ENCODE measurements at places on chromosomes 2 and 18.

DNA sequence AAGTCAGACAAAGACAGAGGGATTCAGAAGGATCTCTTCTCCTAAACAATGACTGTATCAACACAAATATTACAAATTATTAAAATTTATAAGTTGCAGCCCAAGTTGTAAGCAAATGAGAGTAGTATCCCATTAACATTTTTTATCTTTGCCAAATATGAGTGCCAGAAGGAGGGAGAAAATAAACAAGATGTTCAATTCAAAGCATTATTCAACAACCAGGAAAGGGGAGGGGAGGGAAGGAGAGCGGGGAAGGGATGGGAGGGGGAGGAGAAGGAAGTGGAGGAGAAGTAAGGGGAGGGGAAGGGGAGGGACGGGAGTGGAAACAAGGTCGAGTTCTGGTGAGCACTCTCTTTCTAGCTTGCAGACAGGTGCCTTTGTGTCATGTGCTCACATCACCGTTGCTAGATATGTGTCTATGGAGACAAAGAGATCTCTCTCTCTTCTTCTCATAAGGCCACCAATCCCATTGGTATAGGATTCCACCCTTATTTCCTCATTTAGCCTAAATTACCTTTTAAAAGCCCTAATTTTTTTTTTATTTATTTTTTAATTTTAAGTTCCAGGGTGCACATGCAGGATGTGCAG is 679.6 kb upstream of the CHAC2 start:
- DNase-seq, result no peak

DNA sequence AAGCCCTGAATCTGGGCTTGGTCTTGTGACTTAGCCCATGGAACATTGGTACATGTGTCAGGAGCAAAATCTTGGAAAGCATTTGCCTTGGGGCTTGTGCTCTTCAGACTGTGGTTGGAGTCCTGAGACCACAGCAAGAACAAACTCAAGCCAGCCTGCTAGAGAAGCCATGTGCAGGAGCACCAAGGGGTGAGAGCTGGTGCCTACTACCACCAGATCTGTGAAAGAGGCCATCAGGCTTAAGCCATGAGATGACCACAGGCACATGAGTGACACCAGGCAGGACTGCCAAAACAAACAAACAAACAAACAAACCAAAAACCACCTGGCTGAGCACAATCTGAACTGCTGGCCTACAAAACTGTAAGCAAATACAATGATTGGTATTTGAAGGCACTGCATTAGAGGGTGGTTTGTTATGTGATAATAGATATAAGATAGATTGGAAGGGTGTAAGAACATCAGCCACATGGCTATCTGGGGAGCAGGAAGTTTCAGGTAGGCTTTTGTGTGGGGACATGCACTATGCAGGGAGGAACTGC is 9.0 kb upstream of the TWIST2 start:
- no peak for DNase-seq

DNA sequence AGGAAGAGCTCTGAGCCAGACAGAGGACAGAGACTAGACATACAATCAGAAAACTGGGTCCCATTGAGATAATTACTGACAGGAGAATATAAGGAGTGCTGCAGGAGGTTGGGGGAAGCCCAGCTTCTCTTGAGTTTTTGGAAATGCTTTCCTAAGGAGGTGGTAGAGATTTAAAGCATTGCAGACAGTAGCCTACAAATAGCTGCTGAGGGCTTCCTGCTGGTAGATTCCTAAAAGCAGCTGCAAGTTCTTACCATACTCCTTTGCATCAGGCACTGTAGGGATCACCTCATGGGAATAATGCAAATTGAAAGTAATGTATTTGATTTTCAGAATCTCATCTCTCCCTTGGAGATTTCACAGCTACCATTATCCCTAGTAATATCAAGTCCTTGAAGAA is 902.6 kb upstream of the GCFC2 start:
- DNase-seq, result no peak

GRCh38 chr18:35661483-35662146 is 80.1 kb downstream of the GALNT1 start:
- no peak for DNase-seq

DNA sequence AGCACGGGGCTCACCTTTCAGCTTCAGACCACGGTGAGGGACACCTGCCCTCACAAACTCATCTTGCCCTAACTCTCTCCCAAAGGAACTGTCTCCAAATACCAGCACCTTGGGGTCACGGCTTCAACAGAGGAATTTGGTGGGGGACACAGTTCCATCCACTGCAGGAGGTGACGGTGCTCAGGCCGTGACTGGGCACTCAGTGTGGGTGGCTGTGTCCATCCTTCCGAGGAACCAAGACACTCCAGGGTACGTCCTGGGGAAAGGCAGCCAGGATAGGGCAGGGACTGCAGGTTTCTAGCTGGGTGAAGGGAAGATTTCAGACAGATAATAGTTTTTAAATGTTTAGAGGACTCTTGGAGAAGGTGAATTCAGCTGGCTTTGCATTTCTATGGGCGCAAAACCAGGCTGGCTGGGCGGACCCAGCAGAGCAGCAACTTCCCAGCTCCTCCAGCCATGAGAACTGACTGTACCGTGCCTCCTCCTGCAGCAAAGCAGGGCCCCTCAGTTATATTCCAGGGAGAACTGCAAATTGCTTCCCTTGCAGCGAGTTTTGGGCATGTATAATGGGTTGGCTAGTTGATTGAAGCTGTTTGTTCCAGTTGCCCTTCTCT is 23.9 kb upstream of the ALLC start:
- no peak for DNase-seq

- DNase-seq, result peak; percentile 59
Observed at GRCh38 chr18:9647496-9648323, 33.4 kb upstream of the PPP4R1 start.

DNA sequence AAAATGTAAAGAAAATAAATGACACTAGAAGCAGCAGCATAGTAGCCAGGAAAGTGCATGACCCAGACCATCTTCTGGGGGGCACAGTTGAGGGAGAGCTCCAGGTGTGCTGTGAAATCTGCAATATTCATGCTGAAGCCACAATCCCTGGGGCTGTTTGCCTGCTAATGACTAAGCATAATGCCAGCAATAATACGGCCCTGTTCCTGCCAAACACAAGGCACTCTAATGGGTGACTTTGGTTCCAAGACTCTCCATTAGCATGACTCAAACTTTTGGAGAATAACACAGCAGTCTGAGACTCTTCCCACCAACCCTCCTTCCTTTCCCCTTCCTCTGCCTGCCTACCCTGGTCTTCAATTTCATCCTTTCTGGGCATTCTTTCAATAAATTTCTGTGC is 77.9 kb upstream of the DOCK10 start:
- DNase-seq, result no peak

DNA sequence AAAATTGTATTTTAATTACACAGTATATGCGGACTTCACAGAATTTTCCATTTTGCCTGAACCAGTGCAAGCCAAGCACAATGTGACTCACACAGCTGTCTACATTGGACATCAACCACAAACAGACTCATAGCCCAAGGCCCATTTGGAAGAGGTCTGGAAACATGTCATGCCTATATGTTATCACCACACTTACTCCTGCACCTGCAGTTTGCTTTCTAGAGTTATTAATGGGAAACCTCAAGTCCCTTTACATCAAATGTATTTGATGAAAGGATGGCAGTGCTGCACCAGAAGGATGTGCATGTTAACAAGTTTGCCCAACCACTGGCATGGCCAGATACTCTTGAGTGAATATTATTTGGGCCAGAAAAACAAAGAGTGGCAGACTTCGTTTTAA is 548.9 kb upstream of the CDH2 start:
- no peak for DNase-seq

- no peak for DNase-seq
Observed at GRCh38 chr18:75828379-75828778, 400.9 kb upstream of the SMIM21 start.

GRCh38 chr2:217398101-217398500 is 538.2 kb upstream of the TNP1 start:
- no peak for DNase-seq

GRCh38 chr18:71808616-71809015 is 735.5 kb downstream of the CBLN2 start:
- no peak for DNase-seq

GRCh38 chr2:230874456-230874855 is 9.7 kb downstream of the ITM2C start:
- DNase-seq, result no peak

GRCh38 chr2:143429932-143430679 is 300.9 kb downstream of the ARHGAP15 start:
- peak; percentile 65 for DNase-seq

GRCh38 chr2:106638580-106638979 is 151.4 kb downstream of the CD8B2 start:
- no peak for DNase-seq

DNA sequence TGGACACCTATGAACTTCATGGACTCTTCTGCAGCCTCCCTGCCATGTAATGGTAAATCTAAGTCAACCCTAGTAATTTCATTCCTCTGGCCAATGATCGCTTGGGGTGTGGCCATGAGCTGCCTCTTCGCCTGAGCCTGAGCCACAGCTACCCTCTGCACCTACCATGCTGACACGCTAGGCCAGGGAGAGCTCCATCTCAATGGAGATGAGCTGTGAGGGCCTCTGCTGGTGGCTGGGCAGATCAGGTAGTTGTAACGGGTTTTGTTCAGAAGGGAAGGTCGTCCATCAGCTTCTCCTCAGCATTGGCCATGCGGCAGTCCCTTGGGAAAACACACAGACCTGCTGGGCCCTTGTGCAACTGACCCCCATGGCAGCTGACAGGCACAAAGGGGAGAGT is 24.4 kb downstream of the MPHOSPH10 start:
- DNase-seq, result peak; percentile 20

GRCh38 chr2:196504788-196505187 is 134.7 kb upstream of the CCDC150 start:
- DNase-seq, result no peak

DNA sequence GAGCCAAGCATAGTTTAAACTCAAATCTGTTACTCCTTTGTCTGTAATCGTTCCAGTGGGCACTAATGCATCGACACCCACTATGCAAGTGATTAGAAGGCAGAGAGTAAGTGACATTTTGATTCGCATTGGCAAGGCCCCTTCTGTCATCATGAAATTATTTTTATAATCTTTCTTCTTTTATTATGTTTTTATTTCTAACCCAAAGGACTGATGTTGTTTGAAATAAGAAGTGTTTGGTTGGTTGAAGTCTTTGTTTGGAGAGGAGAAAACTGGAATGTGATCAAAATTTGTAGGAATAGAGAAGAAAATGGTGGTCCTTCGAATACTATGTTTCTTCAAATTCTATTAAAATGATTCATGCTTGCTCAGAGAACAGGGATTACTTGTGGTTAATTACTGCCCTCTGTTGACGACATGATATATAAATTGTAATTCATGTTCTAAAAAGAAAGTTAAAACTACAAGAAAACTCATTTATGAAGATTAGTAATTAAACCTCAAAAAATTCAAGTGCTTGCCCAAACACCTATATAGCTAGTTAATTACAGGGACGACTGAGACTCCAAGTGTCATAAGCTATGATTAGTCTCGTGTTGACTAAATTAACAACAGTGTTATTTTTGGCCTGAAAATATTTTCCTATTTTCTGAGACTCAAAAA is 26.4 kb upstream of the TFPI start:
- DNase-seq, result peak; percentile 92

DNA sequence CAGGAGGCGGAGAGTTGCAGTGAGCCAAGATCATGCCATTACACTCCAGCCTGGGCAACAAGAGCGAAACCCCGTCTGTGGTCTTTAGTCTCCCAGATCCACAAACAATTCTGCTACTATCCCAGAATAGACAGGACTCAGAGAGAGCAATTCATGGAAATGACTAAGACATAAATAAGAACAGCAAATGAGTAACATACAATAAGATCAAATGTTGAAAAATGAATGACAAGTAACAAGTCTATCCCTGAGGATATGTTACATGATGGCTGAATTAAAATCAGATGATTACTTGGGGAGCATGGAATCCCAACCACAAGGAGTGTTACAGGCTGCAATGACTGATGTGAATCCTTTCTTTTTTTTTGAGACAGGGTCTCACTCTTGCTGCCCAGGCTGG is 10.3 kb downstream of the ARL5A start:
- no peak for DNase-seq

DNA sequence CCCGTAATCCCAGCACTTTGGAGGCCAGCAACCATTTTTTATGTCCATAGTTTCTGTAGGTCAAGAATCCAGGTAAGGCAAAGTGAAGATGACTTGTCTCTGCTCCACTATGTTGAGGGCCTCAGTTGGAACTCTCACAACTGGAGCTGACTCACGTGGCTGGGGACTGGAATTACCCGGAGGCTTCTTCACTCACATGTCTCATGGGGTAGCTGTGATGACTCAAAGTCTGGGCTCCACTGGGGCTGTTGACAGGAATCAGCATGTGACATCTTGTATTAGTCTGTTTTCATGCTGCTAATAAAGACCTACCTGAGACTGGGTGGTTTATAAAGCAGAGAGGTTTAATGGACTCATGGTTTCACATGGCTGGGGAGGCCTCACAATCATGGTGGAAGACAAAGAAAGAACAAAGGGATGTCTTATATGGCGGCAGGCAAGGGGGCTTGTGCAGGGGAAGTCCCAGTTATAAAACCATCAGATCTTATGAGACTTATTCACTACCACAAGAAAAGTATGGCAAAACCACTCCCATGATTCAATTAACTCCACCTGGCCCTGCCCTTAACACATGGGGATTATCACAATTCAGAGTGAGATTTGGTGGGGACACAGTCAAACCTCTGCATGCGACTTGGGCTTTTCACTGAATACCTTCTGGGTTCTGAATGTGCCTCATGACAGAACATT is 7.8 kb upstream of the PPP1R1C start:
- DNase-seq, result peak; percentile 65

DNA sequence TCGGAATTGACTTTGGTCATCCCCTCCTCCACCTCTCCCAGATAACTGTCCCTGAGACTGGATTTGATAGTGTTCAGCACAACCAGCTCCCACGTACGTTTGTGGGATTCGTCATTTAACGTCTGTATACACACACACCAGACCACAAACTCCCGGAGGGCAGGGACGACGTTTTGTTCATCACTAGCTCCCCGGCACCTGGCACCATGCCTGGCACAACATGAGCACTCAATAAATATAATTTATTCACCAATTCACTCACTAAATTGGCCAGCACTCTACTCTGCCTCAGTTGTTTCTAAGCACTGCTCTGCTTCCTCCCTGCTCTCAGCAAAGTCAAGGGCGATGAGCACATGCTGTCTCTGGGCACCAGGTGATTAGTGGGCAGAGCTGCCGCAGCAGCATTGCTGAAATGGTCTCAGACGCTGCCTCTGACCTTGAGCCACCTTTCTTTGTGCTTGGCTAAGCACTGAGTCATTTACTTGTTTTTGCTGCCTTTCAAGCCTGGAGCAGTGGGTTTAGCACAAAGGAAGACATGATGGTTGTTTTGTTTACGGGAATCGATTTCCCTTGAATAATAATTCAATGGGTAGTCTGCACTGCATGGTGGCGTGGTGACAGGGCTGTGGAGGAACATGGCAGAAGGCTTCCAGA is 19.3 kb upstream of the LOXHD1 start:
- DNase-seq, result peak; percentile 5

DNA sequence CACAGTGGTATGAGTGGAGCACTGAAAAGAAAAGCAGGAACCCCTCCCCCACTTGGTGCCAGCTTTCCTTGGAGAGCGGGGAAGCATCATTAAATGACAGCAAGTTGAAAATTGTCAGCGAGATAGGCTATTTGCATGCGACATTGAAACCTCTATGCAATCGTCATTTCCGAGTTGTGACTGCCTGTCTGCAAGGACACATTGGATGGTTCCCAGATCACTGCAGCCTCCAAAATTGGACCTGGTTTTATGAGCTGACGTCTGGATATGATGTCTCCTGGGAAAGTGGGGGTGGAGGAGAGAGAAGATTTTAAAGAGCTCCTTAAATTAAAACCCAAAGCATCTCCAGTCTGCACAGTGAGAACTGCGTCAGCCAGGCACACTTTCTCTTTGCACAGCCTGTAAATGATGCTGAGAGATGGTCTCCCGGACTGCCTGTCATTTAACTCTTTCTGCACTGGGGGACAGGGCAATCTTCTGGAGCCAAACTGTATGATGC is 57.8 kb upstream of the KIF5C start:
- peak; percentile 23 for DNase-seq
